ENCODE measurements at places on chromosomes 5 and 9.

DNA sequence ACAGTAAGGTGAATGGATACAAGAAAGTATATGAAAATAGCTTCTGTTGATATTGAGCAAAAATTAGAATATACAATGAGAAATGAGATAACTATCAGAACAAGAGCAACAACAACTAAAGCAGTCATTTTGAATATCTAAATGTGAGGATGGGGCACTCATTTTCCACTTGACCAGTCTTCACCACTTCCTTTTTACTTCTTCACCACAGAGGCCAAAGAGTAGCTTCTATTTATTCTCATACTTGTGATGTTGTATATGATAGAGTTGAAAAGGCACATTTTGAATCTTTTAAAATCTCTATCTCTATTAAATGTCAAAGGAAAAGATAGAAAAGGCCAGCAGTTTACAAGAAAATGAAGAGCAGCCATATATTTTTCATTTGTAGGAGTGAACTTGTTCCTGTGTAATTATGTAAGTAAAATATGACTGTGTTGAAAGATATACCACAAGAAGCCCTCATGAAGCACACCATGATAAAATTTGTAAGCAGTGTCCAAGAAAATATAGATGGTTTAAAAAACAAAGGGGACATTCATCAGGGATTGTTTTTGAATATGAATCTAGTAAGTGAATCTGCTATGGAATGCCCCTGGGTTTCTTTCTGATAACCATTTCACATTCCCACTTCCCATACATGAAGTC is 39.2 kb downstream of the ADAMTS19 start:
- no peak for DNase-seq

- no peak for DNase-seq
Observed at GRCh38 chr9:108245331-108245730, 610.5 kb downstream of the ACTL7B start.

DNA sequence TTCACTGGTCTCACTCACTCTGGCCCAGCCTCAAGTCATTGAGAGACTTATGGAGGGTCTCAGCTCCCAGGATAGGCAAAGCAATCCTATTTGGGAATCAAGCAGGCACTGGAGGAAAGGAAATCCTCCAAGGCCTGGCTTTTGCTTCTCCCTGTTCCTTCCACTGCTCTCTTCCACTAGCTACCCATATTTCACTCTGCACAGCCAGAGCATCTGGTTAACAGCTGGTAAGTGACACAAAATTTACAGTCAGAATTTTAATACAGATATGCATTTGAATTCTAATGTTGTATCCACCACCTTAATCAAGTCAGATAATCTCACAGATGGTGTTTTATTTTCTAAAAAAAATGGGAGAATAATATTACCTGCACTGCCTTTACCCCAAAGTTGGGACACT is 868 bp upstream of the C1QTNF2 start:
- no peak for DNase-seq

DNA sequence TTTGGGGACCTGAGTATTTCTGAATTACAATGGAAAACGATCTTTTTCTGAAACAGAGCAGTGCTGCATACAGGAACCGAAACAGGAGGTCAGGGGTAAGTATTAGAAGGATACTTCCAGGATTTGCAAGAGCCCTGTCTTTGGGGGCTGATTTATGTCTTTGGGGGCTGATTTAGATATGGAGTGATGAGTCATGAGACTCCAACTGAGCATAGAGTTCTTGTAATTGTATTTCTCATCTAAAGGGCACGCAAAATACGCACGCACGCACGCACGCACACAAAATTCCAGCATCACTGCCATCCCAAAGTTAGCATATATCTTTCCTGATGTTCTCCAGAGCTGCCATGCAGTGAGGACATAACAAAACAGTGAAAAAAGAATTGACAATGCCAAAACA is 414.8 kb upstream of the CCNH start:
- no peak for DNase-seq

- peak; percentile 82 for DNase-seq
Observed at GRCh38 chr5:177426566-177427210, at the start of gene GRK6. Gene GRK6 (plus strand): TSS chr5:177426676. CDS start chr5:177426846, 170 bp downstream.

GRCh38 chr5:25448646-25449045 is 803.9 kb upstream of the CDH10 start:
- no peak for DNase-seq

DNA sequence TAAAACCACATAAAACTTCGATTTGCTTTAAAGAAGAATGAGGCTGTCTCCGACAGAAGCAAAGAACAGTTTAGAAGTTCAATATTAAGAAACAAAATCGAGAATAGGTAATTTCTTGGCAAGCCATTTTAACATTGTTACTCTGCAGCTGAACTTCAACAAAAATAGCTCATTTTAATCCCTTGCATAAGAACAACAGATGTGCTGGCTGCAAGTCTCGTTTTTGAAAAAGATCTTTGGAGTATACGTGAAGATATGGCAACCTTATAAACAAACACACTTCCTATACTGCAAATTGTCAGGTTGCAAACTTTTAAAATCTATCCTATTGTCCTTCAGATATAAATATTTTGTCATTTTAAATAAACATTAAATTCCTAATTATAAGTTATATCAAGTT is 71.5 kb downstream of the FBN2 start:
- no peak for DNase-seq

- no peak for DNase-seq
Observed at GRCh38 chr5:134732819-134733218, 5.5 kb upstream of the CAMLG start.

GRCh38 chr5:81626524-81626923 is 124.4 kb downstream of the SSBP2 start:
- peak; percentile 67 for DNase-seq

- peak; percentile 60 for DNase-seq
Observed at GRCh38 chr5:69048230-69048629, 45.6 kb upstream of the SLC30A5 start.

- DNase-seq, result no peak
Observed at GRCh38 chr5:101160002-101160401, 256.9 kb upstream of the ST8SIA4 start.

DNA sequence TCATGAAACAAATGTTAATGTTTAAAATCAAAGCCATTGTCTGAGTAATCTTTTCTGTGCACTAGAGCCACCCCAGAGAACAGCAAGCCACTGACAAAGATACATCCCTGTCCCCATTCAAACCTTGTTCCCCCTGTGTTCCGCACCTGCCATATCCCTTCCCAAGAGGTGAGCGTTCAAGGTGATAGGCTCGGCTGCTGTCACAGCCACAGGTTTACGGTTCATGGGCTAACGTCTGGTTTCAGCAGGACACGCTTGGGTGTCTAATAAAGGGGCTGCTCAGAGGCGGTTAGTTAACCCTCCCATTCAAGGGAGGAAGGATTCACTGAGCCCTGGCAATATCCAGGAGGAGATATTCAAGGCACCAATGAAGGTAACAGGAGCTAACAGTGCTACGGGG is 24.5 kb upstream of the LAMC3 start:
- DNase-seq, result no peak

GRCh38 chr5:155906046-155906445 is 420.9 kb upstream of the SGCD start:
- peak; percentile 40 for DNase-seq

- no peak for DNase-seq
Observed at GRCh38 chr5:81728301-81728700, 22.6 kb downstream of the SSBP2 start.

DNA sequence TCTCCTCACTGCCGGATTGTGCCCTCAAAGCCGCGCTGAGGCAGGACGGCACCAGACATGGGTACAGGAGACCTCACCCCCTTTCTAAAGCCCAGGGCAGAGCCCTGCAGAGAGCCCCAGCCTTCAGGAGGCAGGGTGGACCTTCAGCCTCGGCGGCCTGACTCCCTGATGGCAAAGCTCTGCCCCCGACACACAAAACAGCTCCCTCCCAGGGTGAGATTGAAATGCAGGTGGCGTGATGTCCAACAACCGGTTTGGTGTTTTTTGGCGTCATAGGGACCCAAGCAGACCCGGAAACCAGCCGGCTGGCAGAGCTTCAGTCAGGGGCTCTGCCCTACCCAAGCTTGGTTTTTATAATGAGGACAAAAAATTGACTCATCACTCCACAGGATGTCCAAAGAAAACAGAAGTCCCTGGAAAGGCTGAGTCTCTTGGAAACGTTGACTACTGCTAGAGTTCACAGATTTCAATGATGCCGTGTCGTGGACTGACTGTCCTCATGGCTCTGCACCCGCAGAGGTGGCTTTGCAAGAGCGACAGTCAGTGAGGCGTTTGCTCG is 275.2 kb upstream of the IRX1 start:
- no peak for DNase-seq

- DNase-seq, result peak; percentile 92
Observed at GRCh38 chr5:179623906-179624741, 653 bp upstream of the HNRNPH1 start.

- peak; percentile 90 for DNase-seq
Observed at GRCh38 chr9:131986576-131986975, 93.1 kb downstream of the MED27 start.

GRCh38 chr5:79697222-79698170 is 7.9 kb downstream of the CMYA5 start:
- DNase-seq, result no peak

DNA sequence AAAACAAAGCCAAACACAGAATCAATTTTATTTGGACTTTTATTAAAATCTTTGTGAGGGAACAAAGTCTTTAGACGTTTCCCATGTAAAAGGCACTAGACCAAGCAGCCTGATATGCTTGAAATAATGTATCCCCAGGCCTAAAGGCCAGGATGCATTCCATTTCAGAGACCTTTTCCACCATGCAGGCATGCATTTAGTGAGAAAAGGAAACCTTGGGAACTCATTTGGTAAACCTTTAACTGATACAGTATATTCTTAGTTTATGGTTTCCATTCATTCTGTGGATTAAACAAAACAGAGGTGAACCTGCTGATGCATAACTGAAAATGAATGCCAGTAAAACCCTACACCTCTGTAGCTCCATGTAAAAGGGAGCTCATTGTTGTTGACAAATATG is 600.0 kb downstream of the NR2F1-AS1 start:
- DNase-seq, result no peak

- DNase-seq, result no peak
Observed at GRCh38 chr9:27188426-27188825, 79.4 kb downstream of the TEK start.

DNA sequence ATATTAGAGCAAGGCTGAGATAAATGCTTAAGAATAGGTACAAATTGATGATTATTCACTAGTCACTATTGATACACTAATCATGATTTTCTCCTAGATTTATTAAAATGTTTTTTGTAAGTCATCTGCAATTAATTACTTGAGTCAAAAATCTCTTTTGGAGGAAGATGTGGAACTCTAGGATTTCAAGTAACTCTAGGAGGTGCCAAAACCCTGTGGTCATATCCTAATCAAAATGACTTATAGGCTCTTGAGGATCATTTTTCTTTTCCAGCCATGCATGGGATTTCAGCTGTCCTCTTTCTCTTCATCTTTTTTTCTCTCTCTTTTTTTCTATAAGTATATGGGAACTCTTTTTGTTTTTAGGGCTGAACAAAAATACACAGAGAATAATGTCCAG is 141.8 kb upstream of the CD180 start:
- peak; percentile 3 for DNase-seq

DNA sequence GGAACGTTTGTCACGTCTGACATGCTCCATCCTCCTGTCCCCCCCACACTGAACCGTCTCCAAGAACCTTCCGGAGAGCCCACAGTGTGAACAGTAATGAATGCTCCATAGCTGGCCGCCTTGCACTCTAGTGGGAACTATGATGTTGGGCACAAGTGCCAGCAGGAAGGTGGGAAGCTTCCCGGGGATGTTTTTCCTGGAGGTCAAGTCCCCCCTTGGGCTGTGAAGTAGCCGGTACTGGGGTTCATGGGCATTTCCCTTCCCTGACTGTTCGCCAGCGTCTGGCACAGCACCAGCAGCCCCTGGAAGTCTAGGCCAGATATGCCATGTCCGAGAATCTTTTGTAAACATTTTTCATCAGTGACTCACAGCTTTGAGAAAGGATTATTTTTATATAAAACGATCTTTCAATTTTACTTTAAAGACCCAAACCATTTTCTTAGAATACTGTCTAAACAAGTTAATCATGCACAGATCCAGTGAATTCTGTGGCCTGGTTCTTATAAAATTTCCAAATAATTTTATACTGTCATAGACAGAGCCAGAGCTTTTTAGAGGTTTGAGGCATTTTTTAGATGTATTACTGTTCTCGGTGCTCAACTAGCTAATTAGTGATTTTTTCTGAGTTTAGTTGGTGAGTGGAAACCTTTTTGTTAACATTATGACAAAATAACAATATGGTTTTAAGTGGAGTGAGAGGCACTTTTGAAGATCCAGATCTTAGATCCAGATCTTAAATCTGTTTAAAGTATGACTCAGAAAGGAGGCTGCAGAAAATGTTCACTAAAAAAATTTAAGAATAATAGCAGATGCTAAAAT is 11.6 kb downstream of the ABL1 start:
- no peak for DNase-seq

- no peak for DNase-seq
Observed at GRCh38 chr9:93531374-93531773, 45.0 kb upstream of the PHF2 start.

GRCh38 chr9:89695441-89695891 is 90.7 kb downstream of the GADD45G start:
- no peak for DNase-seq

- peak; percentile 99 for DNase-seq
Observed at GRCh38 chr5:173327948-173328843, at the start of gene STC2. Gene STC2 (minus strand): TSS chr5:173328414. CDS start chr5:173328193, 221 bp downstream.

GRCh38 chr5:50947906-50948683 is 281.7 kb downstream of the PARP8 start:
- peak; percentile 10 for DNase-seq

DNA sequence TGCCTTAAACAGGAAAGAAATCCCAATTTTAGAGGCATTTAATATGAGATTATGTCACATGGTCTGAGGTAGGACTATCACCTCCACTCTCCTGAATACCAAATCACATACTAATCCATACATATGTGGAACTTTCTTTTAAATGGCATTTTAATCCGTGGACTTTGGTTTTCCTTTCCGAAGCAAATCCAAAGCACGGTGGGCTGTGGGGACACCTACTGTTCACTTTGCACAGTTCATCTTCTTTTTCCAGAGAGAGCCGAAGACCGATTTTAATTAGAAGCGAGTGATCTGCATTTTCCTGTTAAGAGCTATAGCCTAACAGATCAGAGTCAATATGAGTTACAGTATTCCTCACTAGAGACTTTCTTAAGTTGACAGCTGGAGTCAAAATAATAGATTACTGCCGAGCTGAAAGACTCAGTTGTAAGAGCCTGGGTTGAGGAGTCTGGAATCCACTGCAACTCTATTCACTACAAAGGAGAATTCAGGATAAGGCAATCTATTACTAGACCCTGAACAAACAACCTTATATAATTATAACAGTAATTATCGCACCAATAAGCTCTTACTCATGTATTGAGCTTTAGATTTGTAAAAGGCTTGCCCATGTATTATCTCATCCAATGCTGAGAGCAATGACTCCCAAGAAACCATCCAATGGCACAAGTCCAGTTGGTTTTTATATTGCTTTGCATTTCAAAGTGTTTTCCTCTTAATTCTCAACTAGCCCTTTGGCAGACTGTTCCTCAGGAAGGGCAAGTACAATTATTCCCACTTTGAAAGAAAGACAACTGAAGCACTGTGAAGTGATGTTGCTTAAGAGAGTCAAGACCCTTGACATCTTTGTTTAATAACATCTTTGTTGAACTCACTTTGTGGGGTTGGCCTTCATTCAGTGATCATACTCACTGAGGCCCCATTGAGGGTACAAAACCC is 144.7 kb downstream of the TRPM6 start:
- DNase-seq, result peak; percentile 42

GRCh38 chr9:38068701-38069628 is at the start of gene SHB:
Gene SHB (minus strand): TSS chr9:38069227. CDS start chr9:38068645, 582 bp downstream.
- DNase-seq, result peak; percentile 86

- no peak for DNase-seq
Observed at GRCh38 chr5:118580949-118581348, 407.4 kb downstream of the DTWD2 start.
